ENCODE measurements at places on chromosomes 12 and 14. TPM values are rescaled to one million over a fixed set of nuclear protein-coding genes. Genes with fewer than 3 reads are reported as not detected.

TMTC1 gene
- total RNA-seq = not detected

GLIPR1L1 gene
- not detected for total RNA-seq

DNA sequence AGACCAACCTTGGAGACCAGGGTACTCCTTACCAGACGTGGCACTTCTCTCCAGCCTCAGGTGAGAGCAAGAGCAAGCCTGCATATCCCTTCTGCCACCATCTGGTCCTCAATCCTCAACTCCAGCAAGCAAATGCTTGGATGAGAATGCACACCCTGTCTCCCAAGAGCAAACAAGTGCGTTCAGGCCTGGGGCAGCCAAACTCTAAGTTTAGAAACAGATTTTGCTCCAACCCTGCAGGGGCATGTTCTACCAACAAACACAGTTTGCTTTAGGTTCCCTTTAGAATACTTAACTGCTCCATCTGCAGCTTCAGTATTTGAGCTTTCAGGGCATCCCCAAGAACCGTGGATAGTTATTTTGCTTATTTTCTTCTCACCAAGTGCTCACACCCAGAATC is 55.9 kb upstream of the FICD start:
- DNase-seq = no peak

- DNase-seq = peak; percentile 38
Measured at GRCh38 chr12:19129486-19130223, at the start of gene PLEKHA5. TSS of gene PLEKHA5 (plus strand) at chr12:19129733. CDS start at chr12:19129800, 67 bp downstream.

DNA sequence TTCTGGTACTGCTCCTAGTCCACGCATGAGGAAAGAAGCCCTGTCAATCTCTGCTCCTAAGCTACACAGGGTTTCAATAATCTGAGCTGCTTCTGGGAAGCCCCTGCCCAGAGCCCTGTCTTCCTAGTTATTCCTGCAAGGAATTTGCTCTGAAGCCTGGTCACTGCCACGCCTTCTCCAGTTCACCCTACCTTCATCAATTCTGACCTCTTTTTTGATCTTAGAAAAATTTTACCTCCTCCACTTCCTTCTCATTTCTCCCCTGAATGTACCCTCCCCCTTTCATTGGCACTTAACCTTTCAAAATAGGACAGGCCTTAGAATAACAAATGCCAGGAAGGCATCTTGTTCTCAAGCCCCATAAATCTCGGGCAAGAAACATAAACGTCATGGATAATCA is 14.9 kb upstream of the LRRK2 start:
- no peak for DNase-seq

- DNase-seq = no peak
Measured at GRCh38 chr12:124940143-124940392, 25.6 kb upstream of the UBC start.

DNA sequence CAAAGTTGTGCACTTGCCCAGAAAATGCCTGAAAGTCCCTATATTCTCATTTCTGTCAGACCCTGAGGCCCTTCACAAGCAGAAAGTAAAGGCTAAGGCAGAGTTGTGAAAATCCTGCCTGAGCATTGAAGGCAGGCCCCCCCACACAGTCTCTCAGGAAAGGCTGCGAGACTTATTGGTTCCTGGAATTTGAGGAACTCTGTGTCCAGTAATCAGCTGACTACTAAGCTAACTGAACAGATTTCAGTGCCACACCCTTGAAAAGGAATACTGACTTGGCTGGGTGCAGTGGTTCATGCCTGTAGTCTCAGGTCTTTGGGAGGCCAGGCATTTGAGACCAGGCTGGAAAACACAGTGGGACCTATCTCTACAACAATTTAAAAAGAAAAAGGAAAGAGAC is 21.1 kb upstream of the PPP2R5E start:
- no peak for DNase-seq
